ENCODE measurements at places on chromosomes 2 and 18.

GRCh38 chr2:61229936-61230335 lies 67.9 kb downstream of the C2orf74 start:
- no peak for DNase-seq

- no peak for DNase-seq
Measured at GRCh38 chr2:126966601-126967000, 67.9 kb downstream of the TEX51 start.

DNA sequence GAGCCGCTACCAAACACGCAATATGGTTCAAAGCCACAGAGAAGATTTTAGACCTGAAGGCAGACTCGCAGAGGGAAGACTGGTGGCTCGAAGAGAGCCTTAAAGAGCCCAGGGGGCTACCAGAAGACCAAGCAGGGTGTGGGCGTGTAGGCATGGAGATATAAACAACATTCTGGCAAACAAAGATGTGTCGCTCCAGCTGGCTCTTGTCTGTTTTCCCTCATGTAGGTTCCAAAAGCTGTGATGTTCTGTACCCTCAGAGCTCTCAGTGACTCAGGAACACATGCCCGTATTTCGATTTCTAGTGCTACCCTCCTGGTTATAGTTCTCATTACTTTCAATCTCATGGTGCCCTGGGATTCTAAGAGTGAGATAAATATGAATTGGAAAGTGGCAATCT lies 44.5 kb downstream of the DOCK10 start:
- DNase-seq = no peak

GRCh38 chr2:8355102-8355859 lies 326.6 kb upstream of the ID2 start:
- no peak for DNase-seq

GRCh38 chr18:30682672-30683071 lies 359.9 kb downstream of the DSC3 start:
- DNase-seq = no peak

GRCh38 chr2:118295592-118296390 lies 207.5 kb downstream of the INSIG2 start:
- no peak for DNase-seq
